ENCODE measurements at places on chromosomes 5 and 9.

GRCh38 chr5:154829589-154830218 lies 20.7 kb downstream of the FAXDC2 start:
- no peak for DNase-seq

- DNase-seq = no peak
Measured at GRCh38 chr9:113026200-113026599, 14.2 kb upstream of the ZNF883 start.

GRCh38 chr9:69131682-69132081 lies 42.4 kb upstream of the TJP2 start:
- no peak for DNase-seq

DNA sequence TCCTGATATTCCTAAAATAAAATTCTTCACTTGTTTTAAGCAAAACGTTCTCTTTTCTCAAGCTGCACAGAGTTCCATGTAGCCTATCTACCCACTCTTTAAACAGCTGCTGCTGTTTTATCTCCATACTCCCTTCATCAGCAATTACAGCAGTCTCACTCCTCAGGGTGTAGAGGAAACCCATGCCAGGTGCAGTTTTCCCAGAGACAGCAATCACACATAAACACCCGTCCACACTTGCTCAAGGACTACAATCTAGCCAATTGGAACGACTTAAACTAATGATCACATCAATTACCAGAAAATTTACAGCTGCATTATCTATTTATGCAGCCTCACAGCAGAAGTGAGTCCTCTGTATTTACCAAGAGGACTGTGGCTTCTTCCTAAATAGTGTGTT lies 141.7 kb downstream of the HTR1A start:
- DNase-seq = no peak

DNA sequence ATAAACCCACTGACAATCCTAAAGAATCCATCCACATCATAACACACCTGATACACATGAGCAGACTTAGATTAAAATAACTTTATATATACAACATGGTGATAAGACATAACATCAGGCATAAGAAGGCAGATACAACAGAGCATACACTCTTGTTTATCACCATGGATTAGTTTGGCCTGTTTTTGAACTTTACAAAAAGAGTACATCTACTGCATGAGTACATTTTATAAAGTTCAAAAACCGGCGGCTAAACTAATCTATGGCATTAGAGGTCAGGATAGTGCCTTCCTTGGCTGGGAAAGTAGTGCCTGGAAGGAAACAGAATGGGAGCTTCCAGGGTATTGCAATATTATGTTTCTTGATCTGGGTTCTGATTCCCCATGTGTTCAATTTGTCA lies 15.1 kb downstream of the RICTOR start:
- no peak for DNase-seq

- no peak for DNase-seq
Measured at GRCh38 chr5:139966856-139967255, 76.2 kb downstream of the NRG2 start.

GRCh38 chr5:91503321-91503720 lies 120.2 kb upstream of the ARRDC3 start:
- no peak for DNase-seq

DNA sequence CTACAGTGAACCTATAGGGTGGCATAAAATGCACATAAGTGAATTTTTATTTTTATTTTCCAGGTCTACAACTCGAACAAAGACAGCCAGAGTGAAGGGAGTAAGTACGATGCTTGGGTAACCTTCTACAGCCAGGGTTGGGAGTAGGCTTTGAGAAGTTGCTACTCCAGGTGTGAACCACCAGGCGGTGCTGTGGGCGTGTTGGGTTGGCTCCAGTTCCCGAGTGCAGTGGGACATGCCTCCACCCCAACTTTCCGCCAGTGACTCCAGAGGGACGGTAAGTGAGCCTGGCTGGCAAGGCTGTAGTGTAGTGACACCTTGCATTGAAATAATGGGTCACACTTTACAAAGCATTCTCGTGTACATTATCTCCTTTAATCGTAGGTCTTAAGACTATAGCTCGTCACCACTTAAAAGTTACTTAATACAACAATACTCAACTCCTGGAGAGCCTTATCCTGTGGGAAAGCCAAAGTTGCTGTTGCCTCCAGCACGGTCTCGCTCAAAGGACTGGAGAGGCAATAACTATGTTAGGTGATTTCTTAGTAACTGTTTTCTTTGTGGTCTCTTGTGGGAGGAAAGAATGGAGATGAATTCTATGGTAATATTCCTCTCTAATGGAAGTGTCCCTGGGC lies 244.0 kb downstream of the ARHGAP26 start:
- DNase-seq = no peak

All from stimulated activated CD4-positive, alpha-beta T cell treated with anti-CD3 and anti-CD28 coated beads, Interleukin-1b, Interleukin-23, amount 100 ng/mL, for 24 hours (primary cell).